ENCODE measurements at places on chromosomes 5 and 9.
A peak's percentile ranks its signal among the peaks of the same experiment; 100 is the strongest.

DNA sequence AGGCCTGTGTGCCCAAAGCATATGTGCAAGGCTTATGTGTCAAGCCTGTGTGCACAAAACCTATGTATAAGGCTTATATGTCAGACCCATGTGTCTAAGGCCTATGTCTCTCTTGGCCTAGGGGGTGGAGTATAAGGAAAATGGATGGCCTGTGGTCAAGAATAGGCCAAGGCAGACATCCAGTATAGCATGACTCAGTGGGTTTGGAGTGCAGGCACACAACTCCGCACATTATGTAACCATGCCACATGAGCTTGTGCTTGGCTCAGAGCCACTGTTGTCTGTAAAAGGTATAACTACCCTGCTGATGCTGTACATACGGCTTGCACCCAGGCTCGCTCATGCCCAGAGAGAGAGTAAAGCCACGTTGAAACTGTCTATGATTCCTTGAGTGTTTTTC is 626.4 kb upstream of the NUDT12 start:
- no peak for DNase-seq

DNA sequence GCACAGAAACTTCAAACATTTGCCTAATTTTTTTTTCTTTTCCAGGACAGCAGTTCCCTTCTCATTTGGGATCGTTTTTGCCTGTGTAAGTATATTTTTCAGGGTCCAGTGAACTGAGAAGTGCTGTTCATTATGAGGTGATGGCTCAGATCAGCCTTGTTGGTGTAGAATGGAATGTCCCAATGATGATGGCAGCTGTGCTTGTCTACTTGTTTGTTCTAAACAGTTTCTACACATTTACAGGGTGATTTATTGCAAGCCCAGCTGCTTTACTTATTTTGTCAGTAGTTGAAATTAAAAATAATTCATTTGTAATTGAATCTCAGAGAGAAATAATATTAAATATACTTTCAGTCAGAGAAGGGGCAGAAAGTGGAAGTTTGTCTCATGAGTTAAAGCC is 337.6 kb upstream of the SEMA6A start:
- DNase-seq, result no peak

DNA sequence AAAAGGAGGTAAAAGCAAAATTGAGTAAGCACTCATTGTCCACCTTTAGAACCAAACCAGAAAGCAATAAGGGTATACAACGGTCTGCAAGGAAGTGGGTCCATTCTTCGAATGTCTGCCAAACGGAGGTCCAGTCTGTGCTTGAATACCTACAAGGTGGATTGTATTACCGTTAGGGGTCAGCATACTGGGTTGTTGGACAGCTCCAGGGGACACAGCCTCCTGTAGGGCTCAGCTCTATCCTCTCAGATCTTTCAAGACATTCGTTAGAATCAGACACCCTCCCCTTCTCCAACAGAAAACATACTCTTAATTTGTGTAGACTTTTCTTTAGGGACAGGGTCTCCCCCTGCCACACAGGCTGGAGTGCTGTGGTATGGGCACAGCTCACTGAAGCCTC is 5.5 kb downstream of the ASTN2 start:
- no peak for DNase-seq

DNA sequence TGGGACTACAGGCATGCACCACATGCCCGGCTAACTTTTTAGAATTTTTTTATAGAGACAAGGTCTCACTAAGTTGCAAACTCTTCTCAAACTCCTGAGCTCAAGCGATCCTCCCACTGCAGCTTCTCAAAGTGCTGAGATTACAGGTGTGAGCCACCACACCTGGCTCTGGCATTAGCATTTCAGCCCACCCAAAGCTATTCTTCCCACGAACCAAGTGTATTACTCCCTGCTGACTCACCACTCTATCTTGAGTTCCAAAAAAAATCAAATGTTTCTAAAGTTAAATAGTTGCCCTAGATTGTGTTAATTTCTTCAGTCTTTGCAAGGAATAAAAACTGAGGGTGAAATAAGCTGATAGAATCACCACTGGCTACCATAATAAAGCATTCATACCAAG is 205.5 kb downstream of the ARRDC3 start:
- no peak for DNase-seq

- no peak for DNase-seq
These were observed 288.7 kb downstream of the FBXL17 start for GRCh38 chr5:108093186-108093585.

- no peak for DNase-seq
These were observed 76.5 kb upstream of the IL7R start for GRCh38 chr5:35780236-35780635.

GRCh38 chr5:6544561-6544935 is 88.3 kb downstream of the NSUN2 start:
- DNase-seq, result no peak

GRCh38 chr5:37773809-37774208 is 66.0 kb downstream of the GDNF start:
- DNase-seq, result no peak

GRCh38 chr9:92408747-92409478 is 4.5 kb upstream of the OGN start:
- DNase-seq, result no peak

DNA sequence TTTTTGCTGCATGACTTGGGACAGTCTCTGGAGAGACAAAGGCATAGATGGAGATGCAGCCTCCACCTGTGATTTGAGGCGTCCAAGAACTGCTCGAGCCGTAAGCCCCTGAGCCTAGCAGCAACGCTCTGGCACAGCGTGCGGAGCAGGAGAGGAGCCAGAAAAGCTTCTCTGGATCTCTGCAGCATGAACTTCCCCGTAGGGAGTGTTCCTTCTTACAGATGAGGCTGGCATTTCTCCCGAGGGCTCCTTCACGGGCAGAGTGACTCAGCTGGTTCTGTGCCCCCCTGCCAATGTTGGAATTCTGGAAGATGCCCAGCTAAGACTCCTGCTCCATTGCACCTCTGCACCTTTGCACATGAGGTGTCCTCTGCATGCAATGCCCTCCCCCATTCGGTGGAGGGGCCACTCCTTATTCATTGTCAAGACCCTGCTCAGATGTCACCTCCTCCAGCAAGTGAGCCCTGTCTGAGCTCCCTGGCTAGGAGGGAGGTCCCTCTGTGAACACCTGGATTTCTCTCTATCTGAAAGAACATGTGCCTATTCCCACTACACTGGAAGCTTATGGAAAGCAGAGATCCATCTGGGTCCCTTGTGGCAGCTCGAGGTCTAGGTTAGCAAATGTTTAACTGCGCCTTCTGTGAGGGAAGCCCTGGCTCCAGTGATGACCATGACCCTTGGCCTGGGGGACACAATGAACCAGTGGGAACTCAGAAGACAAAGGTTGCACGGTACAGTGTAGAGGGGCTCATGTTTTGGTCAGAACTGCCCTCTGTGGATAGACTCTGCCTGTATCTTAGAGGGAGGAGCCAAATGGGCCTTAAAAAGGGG is 39.6 kb downstream of the SH3PXD2B start:
- peak; percentile 91 for DNase-seq

- no peak for DNase-seq
These were observed 5.9 kb upstream of the RAD23B start for GRCh38 chr9:107276966-107277710.

- peak; percentile 90 for DNase-seq
These were observed 3.8 kb upstream of the NDST1 start for GRCh38 chr5:150503977-150504620.

- no peak for DNase-seq
These were observed 36.4 kb upstream of the TNFAIP8 start for GRCh38 chr5:119319401-119319800.

DNA sequence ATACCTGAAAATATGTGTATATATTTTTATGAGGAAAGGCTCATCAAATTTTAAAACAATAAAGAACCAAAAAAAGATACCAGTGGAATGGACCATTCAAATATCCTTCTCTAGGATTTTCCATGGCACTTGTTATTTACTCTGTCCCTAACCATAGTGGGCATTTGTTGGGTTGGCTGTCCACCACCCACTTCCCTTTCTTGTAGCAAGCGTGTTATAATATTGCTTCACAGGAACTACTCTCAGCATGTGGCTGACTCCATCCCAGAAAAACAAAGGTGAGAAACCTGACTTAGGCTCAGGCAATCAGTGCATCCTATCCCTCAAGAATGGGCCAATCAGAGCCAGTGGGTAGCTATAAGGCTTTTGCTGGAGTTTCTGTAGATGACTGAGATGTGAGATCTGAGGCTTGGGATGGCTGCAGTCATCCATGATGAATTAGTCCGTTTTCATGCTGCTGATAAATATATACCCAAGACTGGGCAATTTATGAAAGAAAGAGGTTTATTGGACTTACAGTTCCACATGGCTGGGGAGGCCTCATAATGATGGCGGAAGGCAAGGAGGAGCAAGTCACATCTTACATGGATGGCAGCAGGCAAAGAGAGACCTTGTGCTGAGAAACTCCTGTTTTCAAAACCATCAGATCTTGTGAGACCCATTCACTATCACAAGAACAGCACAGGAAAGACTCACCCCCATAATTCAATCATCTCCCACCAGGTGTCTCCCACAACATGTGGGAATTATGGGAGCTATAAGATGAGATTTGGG is 17.2 kb downstream of the C5orf63 start:
- no peak for DNase-seq

DNA sequence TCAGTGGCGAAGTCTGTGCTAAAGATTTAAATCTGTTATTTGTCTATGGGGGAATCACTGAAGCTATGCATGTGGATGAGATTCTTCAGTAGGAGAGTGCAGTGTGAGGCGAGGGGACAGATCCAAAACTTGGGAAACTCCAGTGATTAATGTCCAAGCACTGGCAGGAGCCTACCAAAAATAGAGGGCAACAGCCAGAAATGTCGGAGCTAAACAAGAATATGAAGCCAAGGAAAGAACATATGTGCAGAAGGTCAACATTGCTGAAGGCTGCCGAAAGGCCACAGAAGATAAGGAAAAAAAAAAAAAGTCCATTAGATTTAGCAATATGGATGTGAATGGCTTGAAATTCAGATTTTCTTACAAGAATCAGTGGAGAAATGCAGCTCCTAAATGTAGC is 61.8 kb downstream of the C6 start:
- DNase-seq, result no peak

DNA sequence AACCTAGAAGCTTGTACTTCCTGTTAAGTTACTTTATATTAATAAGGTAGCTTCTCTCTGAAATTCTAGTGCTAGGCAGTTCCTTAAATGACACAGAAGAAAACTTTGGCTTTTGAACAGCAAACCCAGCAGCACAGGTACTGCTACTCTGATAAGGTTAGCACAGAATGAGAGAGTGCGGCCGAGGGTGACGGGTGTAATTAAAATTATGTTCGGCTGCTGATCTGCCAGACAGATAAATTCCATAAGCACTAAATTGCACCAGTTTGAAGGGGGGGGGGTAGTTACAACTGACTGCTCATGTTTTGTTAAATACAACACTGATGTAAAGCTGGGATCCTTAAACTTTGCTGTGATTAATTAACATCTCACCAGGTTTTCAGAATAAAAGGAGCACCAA is 475.1 kb downstream of the SPOCK1 start:
- no peak for DNase-seq

DNA sequence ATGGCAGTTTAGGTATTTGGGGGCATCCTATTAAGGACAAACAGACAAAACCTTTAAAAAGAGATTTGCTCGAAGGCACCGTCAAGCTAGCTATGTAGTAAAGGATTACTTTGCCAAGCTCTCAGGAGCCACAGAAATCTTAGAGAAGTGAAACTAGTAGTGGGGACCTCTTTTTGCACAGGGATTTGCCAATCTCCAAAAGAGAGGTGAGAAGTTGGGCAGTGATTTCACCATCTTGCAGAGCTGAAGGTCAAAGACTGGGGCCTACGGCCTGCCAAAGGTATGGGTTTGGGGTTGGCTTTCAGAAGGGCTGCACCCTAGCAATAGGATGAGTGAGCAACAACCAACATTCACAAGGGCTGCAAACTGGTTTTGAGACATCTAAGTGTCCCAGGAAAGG is 1.6 kb upstream of the FCN1 start:
- peak; percentile 11 for DNase-seq

- DNase-seq, result no peak
These were observed 385.9 kb upstream of the CHD1 start for GRCh38 chr5:99314721-99315120.

GRCh38 chr9:18488886-18489285 is 14.9 kb downstream of the ADAMTSL1 start:
- no peak for DNase-seq

DNA sequence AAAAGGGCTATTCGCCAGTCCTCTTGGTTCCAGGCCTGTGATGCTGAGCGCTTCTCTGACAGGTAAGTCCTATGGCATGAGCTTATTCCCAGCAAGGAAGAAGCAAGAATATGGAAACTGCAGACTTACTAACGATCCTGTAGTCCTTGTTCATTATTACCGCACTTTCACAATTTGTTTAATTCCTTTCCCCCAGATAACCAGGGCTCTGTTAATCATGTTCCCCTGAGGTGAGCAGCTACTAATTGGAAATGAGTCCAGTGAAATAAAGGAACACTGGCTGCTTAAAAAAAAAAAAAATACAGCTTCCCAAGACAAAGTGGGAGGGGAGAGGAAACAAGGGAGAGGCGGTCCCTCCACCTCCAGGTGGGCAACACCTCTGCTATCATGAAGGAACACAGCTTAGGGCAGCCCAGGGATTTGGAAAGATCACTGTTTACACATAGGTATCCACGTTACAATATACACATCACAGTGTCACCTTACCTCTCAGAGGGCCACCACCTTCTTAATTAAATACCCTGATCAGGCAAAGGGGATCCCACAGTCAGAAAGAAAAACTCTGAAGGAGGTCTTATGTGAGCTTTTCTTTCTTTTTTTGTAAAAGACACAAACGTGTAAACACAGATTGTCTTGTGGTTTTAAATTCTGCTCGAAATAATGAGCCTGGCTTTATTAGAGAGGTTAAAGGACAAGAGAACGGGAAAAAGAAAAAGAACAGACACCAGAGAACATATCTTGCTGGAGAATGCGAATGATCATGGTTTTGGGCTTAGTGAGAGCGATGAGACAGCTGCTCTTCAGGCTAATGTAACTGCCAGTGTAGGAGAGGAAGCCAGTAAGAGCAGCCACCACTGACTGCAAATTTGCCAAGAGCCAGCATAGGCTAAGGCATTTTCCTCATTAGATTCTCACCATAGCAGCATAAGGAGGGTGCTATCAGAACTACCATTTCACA is 258.6 kb downstream of the CRB2 start:
- DNase-seq, result no peak

GRCh38 chr5:133287500-133287899 is 235.7 kb downstream of the HSPA4 start:
- no peak for DNase-seq

GRCh38 chr9:110047955-110048402 is 160.0 kb downstream of the C9orf152 start:
- DNase-seq, result no peak

GRCh38 chr9:35814106-35814840 is 569 bp downstream of the HINT2 start:
- peak; percentile 71 for DNase-seq

- DNase-seq, result peak; percentile 56
These were observed 22.5 kb downstream of the GLT6D1 start for GRCh38 chr9:135616619-135617537.

- DNase-seq, result no peak
These were observed 188.3 kb downstream of the ARHGEF28 start for GRCh38 chr5:73814233-73814846.

DNA sequence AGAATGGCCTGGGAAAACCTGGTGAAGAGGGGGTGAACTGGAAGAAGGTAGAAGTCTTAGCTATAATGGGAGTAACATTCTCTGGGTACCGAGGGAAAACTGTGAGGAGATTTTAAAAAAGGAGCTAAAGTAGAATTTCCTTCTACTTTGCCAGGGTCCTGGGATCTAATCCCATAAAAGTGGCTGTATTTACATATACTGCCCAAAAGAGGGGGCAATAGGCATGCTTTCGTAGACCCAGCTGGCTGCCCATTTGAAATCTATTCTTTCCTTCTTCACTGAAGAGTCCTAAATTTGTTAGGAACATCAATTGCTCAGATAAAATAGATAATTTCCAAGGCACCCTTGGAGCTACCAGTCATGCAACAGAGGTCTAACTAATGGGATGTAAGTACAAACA is 159.2 kb downstream of the CDC42SE2 start:
- DNase-seq, result no peak
